Mammary microvascular endothelial cell (primary cell): ENCODE measurements at places on chromosomes 12 and 14. TPM values are rescaled to one million over a fixed set of nuclear protein-coding genes. Genes with fewer than 3 reads are reported as not detected.

MAP3K12 gene
- 5.8 and 6.9 TPM in 2 replicates for total RNA-seq

EML5 gene
- total RNA-seq: 0.05 and 0.13 TPM in 2 replicates

RPS6KA5 gene
- total RNA-seq: 0.79 and 1.00 TPM in 2 replicates

MYH7 gene
- not detected in 2 replicates for total RNA-seq

TPH2 gene
- 0.20 TPM in 1 of 2 replicates, not detected in the other for total RNA-seq

RFX4 gene
- total RNA-seq: not detected in 2 replicates

PRICKLE1 gene
- total RNA-seq: 9.4 and 11.1 TPM in 2 replicates

KRT80 gene
- 1.1 and 1.5 TPM in 2 replicates for total RNA-seq

GOLGA3 gene
- total RNA-seq: 67.8 and 68.2 TPM in 2 replicates

ACADS gene
- total RNA-seq: 21.8 and 26.2 TPM in 2 replicates

HRK gene
- not detected in 2 replicates for total RNA-seq

PCBP2 gene
- total RNA-seq: 203 and 218 TPM in 2 replicates

STAC3 gene
- not detected in 2 replicates for total RNA-seq

IQSEC3 gene
- not detected in 2 replicates for total RNA-seq

ARHGAP9 gene
- not detected in 2 replicates for total RNA-seq

METTL1 gene
- 10.6 and 16.2 TPM in 2 replicates for total RNA-seq

ARHGEF25 gene
- 0.07 and 0.15 TPM in 2 replicates for total RNA-seq

MIS18BP1 gene
- total RNA-seq: 31.0 and 31.8 TPM in 2 replicates

GALNT4 gene
- 9.3 and 11.1 TPM in 2 replicates for total RNA-seq

MSRB3 gene
- 26.9 and 30.1 TPM in 2 replicates for total RNA-seq

FAM186B gene
- not detected in 2 replicates for total RNA-seq

ANKRD9 gene
- total RNA-seq: 29.8 and 34.6 TPM in 2 replicates

HNF1A gene
- total RNA-seq: not detected in 2 replicates

STON2 gene
- 1.9 and 2.2 TPM in 2 replicates for total RNA-seq

KRT79 gene
- total RNA-seq: not detected in 2 replicates

TAS2R20 gene
- 0.10 and 0.13 TPM in 2 replicates for total RNA-seq

PTCSC3 gene
- not detected in 2 replicates for total RNA-seq

CCDC184 gene
- not detected in 2 replicates for total RNA-seq

FIGNL2 gene
- total RNA-seq: 0.15 and 0.33 TPM in 2 replicates

MVK gene
- total RNA-seq: 21.2 and 28.0 TPM in 2 replicates

C3AR1 gene
- 0.20 and 0.30 TPM in 2 replicates for total RNA-seq

RNASE3 gene
- total RNA-seq: not detected in 2 replicates

RNU4-1 gene
- total RNA-seq: under 0.01 TPM in 2 replicates

VCPKMT gene
- total RNA-seq: 3.4 and 5.2 TPM in 2 replicates

HECTD4 gene
- total RNA-seq: 10.1 and 10.8 TPM in 2 replicates
